Peyer's patch (tissue), 4 donors: ENCODE measurements at places on chromosomes 11 and 22. TPM values are rescaled to one million over a fixed set of nuclear protein-coding genes. Genes with fewer than 3 reads are reported as not detected.

GRM5 gene
- total RNA-seq = not detected

DNA sequence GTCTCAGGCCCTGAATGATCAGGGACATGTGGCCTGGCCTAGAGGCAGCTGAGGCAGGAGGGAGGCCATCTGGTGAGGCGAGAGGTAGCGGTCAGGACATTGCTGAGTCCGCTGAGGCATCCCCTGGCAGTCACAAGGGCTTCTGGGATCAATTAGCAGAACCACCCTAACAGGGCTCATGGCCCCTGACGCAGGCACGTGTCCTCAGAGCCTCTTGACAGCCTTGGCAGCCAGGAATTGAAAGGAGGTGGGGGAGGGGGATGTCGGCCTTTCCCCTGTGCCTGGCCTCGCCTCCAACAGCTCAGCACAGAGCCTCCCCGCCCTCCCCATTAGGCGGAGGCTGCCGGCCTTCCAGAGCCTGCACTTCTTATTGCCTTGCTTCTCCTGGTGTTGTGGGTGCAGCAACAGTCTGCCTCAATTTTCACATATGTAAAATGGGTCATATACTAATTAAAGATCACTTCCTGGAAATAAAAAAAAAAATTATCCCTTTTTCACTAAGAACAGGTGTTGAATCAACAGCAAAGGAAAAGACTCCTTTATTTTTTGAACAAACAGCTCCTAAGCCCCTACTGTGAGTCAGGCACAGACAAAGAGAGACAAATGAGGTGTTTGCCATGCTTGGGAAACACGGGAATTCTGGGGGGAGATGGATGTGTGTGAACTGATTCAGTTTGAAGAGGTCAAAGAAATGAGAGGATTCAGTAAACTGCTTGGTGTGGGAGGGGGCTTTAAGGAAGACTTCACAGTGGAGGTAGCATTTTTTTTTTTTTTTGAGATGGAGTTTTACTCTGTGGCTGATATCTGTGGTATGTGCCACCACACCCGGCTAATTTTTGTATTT is 55.3 kb downstream of the NFAM1 start:
- no peak overlapping the region for H3K4me3 ChIP-seq
- H3K4me1 ChIP-seq = no peaks in the 10 kb centered on the region
- DNase-seq = peak; percentile 79
- no peaks in the 10 kb centered on the region for H3K36me3 ChIP-seq
- H3K27me3 ChIP-seq = no peaks in the 10 kb centered on the region

SLC15A3 gene
- total RNA-seq = 8.4 TPM

GRCh38 chr11:45171550-45171949 is 25.1 kb downstream of the PRDM11 start:
- H3K27me3 ChIP-seq = no peaks in the 10 kb centered on the region
- H3K27ac ChIP-seq = no peak overlapping the region
- DNase-seq = no peak
- no peaks in the 10 kb centered on the region for H3K4me1 ChIP-seq
- H3K36me3 ChIP-seq = no peaks in the 10 kb centered on the region

GRCh38 chr11:87330187-87330601 is 292.5 kb downstream of the TMEM135 start:
- no peak overlapping the region for H3K4me3 ChIP-seq
- H3K4me1 ChIP-seq = no peaks in the 10 kb centered on the region
- no peak overlapping the region for H3K27ac ChIP-seq
- no peaks in the 10 kb centered on the region for H3K27me3 ChIP-seq

KRTAP5-8 gene
- total RNA-seq = 6.0 TPM

- no peaks in the 10 kb centered on the region for H3K4me1 ChIP-seq
- H3K27ac ChIP-seq = no peak overlapping the region
- H3K36me3 ChIP-seq = no peaks in the 10 kb centered on the region
- no peak overlapping the region for H3K4me3 ChIP-seq
- DNase-seq = no peak
These were observed 41.8 kb upstream of the AMPD3 start for GRCh38 chr11:10413268-10413667.
